ENCODE measurements at places on chromosomes 1 and 21.

GRCh38 chr1:77511440-77511840, 171.0 kb downstream of the ZZZ3 start:
- no peak for DNase-seq

GRCh38 chr21:35357041-35357780, 308.1 kb upstream of the RUNX1 start:
- DNase-seq: no peak

DNA sequence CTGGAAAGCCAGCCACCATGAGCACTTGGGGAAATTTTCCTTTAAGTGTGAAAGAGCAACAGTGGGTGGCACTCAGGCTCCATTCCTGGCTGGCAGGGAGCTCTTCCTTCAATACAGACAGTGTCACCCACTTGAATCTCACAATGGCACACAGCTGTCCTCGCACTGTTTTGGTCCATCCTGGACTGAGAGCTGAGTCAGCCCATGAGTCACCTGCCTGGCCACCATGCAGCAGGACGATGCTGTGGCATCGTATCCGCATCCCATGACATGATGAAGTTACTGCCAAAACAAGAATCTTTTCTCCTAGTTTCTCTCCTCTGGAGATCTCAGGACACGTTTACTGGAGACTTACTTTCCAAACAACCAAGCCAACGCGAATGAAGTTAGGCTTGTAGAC, 6.0 kb downstream of the TMPRSS2 start:
- no peak for DNase-seq

- no peak for DNase-seq
These were observed 54.5 kb downstream of the TNFSF4 start for GRCh38 chr1:173152598-173152997.

- DNase-seq: no peak
These were observed 10.4 kb upstream of the TLR5 start for GRCh38 chr1:223153177-223154119.

- no peak for DNase-seq
These were observed 8.8 kb upstream of the COG2 start for GRCh38 chr1:230633469-230633868.

- no peak for DNase-seq
These were observed 27.7 kb upstream of the PTGFRN start for GRCh38 chr1:116881879-116882520.

- DNase-seq: no peak
These were observed 17.1 kb upstream of the SLC44A3 start for GRCh38 chr1:94803106-94803505.

DNA sequence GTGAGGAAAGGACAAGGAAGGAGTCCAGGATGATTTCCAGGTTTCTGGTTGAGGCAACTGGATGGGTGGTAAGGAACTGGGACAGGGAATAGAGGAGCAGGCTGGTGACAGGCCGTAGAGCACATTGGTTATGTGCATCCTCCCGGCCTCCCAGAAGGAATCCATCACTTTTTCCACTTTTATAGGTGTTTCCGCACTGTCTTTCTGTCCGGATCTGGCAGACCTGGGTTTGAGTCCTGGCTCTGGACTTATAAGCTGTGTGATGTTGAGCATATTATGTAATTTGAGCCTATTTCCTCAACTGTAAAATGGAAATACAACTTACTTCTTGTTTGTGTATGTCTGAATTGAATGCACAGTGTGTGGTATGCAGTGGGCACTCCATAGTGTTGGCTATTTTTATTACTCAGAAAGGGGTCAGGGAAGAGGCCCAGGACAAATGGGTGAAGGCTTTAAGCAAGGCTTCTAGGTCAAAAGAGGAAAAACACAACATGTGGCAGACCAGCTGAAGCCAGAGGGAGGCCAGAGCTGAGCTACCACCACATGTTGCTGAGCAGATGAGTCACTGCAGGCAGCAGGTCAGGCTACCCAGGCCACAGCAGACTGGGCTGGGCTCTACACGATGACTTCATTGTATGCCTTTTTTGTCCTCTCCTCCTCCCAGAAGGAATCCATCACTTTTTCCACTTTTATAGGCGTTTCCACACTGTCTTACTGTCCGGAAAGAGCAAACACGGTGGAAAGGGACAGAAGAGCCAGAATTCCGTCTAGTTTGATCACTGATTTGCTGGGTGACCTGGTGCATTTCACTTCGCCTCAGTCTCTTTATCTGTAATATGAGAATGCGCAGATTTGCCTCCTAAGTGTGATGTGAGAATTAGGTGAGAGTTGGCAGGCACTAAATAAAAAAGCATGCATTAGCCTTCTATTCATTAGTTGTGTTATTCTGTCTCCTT, 791 bp upstream of the MAST2 start:
- DNase-seq: no peak

DNA sequence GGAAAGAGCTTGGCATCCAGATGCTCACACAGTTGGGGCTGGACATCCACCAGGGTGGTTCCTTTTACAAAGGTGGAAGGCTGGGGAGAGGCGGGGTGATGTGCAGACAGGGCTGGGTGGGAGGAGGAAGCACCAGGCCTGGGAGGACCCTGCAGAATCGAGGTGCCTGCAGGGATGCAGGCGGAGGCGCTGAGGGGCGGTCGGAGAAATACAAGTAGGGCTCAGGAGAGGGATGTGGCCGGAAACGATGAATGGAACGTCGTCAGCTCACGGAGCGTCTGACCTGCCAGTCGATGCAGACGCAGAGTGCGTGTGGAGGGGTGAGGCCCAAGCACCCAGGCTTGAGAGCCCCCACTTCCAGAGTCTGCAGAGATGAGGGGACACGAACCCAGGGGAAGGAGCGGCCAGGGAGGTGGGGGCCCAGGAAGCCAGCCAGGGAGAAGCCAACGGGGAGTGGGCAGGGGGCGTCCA, 63.4 kb downstream of the TRIM11 start:
- no peak for DNase-seq

GRCh38 chr1:177209357-177209756, 38.6 kb downstream of the BRINP2 start:
- peak; percentile 77 for DNase-seq

Data from NCI-H1417 treated with DMSO at 0.1 percent for 48 hours (cell line).